Central memory CD4-positive, alpha-beta T cell (primary cell): ENCODE measurements at places on chromosomes 13 and 19.

GRCh38 chr13:80361883-80362327, 21.0 kb upstream of the SPRY2 start:
- no peak for DNase-seq

GRCh38 chr13:25930653-25931052, 121.2 kb downstream of the SHISA2 start:
- DNase-seq, result no peak

DNA sequence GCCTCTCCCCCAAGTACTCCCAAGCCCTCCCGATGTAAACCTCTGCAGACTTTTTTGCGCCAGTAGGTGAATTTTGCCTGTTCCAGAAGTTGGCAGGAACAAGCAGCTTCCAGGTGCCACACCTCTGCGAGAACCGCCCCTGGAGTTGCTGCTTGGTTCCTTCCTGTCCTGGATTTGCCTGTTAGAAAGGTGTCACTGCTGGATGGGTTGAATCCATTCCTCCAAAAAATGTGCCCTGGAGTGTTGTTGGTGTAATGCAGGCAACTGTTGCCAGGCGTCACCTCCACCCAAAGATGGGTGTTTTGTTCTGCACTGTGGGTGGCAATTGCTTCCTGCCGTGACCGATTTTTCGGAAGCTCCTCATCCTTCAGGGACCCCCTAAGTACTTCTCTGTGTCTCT, 5.7 kb downstream of the PGPEP1 start:
- DNase-seq, result no peak

- no peak for DNase-seq
These were observed 14.0 kb downstream of the SLITRK6 start for GRCh38 chr13:85785205-85785604.

GRCh38 chr13:43159026-43159461, 135.7 kb downstream of the DNAJC15 start:
- no peak for DNase-seq

GRCh38 chr13:106660746-106661625, 93.0 kb upstream of the ARGLU1 start:
- no peak for DNase-seq

DNA sequence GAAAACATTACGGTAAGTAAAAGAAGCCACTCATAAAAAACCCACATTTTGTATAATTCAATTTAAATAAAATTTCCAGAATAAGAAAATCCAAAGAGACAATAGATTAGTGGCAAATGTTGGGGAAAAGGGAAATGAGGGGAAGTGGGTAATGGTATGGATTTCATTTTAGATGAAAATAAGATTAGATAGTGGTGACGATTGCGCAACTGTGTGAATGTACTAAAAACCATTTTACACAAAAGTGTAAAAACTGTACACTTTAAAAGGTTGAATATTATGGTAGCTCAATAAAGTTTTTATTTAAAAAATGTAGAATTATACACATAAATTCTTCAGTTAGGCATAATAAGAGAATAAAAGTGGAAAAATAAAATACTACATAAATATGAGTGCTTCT, 3.7 kb downstream of the MBD3L1 start:
- no peak for DNase-seq

DNA sequence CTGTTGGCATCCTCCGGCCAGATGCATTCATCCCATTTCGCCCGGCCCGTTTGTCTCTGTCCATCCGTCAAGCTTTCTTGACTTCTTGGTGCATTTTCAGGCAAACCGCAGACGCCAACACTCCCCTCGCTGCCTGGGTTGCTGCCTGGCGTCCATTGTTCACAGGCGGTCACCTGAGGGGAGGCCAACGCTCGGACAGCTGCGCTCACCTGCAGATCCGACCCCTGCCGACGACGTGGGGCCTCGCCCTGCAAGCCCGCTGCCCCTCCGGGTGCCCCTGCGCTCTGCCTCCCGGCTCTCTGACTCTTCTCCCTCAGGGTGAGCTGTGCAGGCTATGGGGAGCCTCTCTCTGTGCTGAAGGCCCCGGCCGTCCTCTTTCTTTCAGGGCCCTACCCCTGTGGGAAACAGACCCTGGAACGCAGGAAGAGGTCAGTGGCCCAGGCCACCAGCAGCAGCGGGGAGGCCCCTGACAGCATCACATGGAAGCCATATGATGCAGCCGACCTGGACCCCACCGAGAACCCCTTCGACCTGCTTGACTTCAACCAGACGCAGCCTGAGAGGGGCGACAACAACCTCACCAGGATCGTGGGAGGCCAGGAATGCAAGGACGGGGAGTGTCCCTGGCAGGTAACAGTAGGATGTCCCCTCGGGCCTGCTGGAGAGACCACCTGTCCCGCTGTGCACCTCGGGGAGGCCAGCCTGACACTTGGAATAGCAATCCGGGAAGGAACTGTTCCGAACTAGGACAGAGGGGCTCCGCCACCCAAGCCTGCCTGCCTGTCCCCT, 14.8 kb upstream of the PROZ start:
- no peak for DNase-seq

DNA sequence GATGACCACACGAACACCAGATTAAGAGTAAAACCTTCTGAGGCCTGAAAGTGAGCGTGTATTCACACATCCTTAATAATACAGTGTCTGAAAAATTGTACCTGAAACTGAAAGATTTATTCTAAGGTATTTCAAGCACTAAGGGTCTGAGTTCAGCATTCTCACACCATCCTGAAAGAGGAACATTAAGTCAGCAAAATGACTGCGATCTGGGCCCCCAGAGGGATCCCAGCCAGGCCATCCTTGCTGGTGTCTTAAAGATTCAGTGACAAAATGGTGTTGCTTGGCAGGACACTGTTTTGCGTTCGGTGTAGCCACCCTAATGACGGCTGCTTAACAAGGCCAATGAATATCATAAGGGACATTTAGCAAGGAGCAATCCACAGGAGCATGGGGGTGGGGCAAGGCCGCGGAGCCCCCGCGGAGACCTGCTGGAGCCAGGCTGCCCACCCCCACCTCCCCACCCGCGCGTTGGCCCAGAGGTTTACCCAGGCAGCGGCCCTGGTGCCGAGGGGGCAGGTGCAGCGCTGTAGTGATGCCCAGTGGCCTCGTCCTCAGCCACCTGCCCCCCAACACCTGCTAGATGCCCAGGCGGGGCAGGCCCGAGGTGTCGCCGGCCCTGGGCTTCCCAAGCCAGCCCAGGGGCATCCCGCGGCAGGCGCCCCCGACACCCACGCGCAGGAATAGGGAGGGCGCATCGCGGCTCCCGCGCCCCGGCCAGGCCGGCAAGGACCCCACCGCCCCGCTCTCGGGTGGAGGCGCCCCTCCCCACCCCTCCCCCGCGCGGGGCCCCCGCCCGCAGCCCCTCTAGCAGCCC, 742 bp downstream of the NALCN start:
- no peak for DNase-seq

GRCh38 chr19:42421101-42421500, 6.1 kb downstream of the LIPE start:
- no peak for DNase-seq

- DNase-seq, result peak; percentile 55
These were observed 801 bp downstream of the KCTD12 start for GRCh38 chr13:76885203-76886004.

DNA sequence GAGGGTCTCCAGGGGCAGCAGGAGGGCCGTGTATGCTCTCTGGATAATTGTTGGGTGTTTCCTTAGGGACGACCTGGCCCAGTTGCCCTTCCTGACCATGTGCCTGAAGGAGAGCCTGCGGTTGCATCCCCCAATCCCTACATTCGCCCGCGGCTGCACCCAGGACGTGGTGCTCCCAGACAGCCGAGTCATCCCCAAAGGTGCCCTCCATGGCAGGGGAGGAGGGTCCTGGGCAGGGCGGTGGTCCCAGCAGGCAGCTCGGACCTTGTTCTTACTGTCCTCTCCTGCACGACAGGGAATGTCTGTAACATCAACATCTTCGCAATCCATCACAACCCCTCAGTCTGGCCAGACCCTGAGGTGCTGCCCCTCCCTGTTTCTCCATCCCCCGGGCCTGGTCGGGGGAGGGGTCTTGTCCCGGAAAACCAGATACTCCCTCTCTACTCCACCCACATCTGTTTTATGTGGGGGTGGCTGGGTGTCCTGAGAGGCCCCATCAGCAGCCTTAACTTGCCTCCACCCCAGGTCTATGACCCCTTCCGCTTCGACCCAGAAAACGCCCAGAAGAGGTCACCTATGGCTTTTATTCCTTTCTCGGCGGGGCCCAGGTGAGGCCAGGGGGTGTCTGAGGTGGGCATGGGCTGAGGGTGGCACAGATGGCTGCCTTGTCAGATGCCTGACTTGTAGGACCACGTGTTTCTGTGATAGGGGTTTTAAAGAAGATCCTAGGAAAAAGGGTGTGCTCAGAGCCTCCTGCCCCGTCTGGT, 12.3 kb upstream of the CYP4F3 start:
- DNase-seq, result no peak

GRCh38 chr13:31320946-31321345, 121.2 kb downstream of the B3GLCT start:
- DNase-seq, result no peak

- no peak for DNase-seq
These were observed 6.0 kb downstream of the DBP start for GRCh38 chr19:48631225-48631624.

GRCh38 chr19:42051166-42052115, 18.6 kb downstream of the GRIK5 start:
- no peak for DNase-seq

DNA sequence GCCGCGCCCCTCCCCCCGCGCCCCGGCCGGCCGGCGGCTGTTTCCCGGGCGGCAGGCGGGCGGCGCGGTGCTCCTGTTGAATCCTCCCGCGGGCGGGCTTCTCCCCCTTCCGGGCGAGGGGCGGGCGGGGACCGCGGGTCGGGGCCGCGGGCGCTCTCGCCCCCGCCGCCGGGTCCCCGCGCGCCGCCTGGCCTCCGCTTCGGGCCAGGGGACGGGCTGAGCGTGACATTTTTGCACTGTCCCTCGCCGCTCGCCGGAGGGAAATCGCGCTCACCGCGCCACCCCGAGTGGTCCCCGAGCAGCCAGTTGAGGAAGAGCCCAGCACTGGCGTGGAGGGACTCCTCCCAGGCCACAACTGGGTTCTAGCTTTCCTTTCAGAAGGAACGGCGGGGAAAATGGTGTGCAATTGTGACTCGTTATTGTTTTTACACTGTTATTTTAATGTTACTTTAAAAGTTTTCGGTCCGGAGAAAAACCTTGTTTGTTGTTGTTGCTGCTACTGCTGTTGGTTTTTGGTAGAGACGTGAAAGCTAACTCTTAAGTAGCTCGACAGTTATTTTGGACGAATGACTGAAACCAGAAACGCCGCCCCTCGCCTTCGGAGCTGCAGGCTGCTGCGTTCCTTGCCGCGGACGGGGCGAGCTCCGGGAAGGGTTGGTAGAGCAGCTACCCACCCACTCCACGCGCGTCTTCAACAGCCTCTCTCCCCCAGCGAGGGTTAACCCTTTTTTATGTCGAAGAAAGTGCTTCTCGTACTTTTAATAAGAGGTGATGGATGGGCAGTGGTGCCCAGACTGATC, 959 bp downstream of the PDS5B start:
- peak; percentile 42 for DNase-seq

- DNase-seq, result no peak
These were observed 51.6 kb downstream of the FLT3 start for GRCh38 chr13:28048768-28049167.

- no peak for DNase-seq
These were observed 2.8 kb downstream of the EVI5L start for GRCh38 chr19:7832781-7833180.

GRCh38 chr19:53537521-53538377, at the start of gene ZNF331:
TSS of gene ZNF331 (plus strand) at chr19:53538145. CDS start at chr19:53569377, 31,232 bp downstream.
- DNase-seq, result peak; percentile 96

GRCh38 chr13:28094306-28094705, 6.1 kb downstream of the FLT3 start:
- DNase-seq, result no peak

DNA sequence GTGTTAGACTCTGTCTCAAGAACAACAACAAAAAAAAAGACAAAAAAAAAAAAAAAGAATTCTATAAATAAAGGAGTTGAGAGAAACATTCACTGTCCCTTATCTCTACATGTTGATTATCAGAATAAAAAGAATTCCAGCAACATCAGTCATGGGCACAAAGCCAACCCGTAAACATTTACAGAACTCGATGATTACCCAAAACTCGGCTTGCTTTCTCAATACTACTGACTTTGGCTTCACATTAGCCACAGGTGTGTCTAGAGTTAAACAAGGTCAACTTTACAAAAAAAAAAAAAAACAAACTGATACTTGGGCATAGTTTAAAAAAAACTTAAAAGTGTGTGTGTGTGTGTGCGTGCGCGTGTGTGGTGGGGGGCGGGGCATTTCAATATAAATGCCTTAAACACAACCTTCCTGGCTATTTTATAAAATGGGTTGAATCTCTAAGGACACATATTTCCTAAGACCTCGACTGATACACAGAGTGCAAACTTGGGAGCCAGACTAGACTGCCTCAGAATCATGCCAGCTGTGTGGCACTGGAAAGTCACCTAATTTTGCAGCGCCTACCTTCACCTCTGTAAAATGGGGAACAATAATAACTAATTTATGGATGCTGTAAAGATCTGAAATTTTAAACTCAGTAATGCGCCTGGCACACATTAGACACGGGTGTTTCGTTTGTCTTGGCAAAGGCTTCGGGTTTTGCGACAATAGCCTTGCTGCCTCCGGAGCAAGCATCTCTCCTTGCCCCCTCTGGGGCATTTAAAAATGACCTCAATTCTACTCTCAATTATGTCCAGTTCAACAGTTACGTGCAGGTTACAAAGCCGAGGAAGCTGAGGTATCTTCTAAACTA, 922 bp downstream of the EBPL start:
- no peak for DNase-seq

GRCh38 chr19:33133438-33134031, 1.6 kb downstream of the WDR88 start:
- DNase-seq, result no peak

DNA sequence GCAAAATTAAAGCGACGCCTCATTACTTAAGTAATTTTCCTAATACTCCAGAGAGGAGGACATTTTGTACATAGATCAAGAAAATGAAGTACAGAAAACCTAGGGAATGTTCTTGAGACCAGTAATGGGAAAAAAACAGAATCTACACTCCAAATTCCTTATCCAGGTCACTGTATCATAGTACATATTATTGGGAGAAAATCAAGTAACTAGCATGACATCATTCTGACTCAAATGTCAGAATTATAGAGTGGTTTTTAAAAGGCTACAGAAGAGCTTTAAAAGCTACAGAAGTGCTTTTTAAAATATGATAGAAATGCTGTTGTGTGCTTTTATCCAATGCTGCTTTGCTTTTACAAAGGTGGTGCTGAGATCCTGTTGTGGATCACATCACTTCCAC, 86.3 kb upstream of the SLC15A1 start:
- DNase-seq, result no peak

- no peak for DNase-seq
These were observed 111.1 kb downstream of the COG6 start for GRCh38 chr13:39766464-39767158.

DNA sequence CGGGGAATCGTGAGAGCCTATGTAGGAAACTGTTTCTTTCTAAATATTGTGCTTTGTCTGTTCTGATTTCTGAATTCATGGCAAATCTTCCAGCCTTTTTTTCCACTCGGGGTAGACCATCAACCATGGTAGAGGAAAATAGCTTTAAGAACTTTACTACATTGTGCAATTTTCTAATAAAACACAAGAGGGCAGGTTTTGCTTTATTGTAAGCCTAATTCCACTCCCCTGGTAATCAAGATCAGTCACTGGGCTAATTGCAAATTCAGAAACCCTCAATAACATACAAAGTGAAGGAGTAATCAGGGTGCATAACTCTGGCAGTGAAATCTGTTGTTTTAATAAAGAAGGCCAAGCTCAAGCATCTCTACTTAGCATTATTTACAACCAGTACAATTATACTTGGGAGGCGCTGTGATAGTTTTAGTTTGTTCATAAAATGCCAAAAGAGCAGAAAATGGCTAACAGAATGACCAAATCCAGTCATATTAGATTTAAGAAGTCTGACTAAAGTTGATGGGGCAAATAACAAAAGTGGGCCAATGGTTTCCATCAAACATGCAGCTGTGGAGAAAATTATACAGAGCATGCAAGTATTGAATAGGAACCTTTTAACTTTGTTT, 43.8 kb downstream of the DCT start:
- DNase-seq, result peak; percentile 32
